IPS DF 6.9 (cell line): ENCODE measurements at places on chromosomes 1 and 21.

DNA sequence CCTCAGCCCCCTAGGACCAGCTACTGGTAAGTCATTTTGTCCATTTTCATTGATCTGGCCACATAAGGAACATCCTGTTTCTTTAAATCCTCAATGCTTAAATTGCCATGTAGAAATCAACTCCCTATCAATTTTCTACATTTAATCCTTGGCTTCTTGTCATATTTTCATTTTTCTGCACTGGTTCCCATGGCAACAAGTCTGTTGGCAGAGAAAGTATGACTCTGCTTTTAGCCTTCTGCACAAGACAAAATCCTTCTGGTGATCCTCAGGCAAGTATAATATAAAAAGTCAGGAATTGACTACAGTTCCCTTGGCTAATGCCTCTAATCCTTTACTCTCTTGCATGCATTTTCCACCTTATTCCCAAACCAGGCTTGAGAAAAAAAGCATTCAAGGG lies 65.0 kb downstream of the LRRC40 start:
- DNase-seq, result no peak

DNA sequence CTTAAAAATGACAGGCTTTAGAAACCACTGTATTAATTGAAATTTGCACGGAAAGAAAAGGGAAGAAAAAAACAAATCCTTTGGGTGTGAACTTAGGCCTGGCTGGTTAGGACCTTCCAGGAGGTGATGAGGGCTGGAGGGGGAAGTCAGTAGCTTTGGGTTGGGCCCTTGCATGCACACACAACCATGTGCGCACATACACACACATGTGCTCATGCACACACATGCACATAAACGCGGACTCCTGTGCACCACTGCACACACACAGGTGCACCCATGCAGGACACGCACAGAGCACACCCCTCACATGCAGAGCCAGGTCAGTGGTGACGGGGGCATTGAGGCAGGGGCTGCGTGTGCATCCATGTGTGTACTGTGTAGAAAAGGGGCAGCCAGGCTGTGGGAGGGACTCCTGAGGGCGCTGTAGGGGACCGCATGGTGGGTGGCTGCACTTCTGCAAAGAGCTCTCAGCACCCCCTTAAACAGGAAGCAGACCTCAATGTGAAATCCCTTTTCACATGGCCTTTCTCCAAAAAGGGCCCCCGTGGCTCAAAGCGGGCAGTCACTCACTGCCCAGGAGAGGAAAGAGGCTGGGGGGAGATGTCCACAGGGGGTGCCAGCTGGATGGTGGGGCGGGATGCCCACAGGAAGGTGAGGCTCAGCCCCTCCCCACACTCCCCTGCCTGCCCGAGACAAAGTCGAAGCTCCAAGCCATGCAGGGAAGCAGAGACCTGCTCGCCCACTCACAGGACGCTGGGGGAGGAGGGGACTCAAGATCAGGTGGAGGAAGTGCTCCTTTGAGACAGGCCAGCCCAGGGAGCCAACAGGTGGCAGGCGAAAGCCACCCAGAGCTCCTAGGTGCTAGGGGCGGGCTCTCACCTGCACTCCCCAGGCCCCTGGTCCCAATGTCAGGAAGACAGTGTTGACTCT lies 95.2 kb downstream of the ITPKB start:
- DNase-seq, result no peak

DNA sequence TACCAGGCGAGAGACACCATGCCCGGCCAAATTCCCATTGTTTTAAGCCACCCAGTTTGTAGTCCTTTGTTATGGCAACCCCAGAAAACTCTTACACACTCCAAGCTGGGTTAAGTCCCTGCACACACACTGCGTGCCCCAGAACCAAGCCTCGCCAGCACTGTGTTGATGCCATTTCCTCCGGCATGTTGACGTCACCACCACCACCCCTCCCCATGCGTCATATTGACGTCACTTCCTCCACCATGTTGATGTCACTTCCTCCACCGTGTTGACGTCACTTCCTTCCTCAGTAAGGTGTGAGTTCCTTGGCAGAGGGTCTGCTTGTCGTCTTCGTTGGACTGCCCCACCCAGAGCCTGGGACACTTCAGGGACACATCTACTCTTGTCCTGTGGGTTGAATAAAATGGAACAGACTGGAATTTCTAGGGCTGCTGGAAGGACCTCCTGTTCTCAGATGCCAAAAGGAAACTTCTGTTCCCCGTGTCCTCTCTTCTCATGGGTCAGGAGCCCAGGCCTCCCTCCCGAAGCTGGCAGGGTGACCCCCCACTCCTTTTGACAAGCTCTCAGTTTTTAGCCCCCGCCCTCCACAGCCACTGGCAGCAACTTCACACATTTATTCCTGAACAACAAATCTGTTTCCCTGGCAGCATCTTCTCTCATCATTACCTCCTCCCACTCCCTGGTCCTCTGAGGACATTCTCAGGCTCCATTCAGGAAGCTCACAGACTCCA lies 643.3 kb downstream of the NPHP4 start:
- DNase-seq, result no peak

DNA sequence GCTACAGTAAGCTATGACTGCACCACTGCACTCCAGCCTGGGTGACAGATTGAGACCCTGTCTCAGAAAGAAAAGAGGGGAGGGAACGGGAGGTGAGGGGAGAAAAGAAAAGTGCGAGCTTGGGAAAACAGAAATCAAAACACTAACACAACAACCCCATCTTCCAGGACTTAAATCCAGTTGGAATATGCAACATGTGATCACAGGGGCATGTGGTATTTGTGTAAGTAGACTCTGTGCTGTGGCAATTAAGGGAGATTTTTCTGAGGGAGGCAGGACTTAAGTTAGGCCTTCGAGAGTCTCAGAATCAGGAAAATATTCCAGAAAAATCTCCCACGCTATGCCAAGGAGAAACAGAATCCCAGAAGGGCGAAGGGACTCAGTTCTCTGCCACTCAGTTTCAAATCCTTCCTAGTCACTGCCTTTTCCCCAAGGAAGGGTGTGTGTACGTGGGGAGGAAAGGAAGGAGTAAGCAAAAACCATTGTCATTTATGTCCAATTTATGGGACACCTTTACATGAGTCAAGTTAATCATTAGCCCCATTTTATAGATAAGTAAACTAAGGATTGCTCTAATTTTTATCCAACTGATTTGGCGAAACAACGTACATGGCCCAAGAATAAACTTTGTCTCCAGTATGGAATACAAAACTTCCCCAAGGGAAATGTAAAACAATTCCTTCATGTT lies 12.3 kb downstream of the ID3 start:
- no peak for DNase-seq

DNA sequence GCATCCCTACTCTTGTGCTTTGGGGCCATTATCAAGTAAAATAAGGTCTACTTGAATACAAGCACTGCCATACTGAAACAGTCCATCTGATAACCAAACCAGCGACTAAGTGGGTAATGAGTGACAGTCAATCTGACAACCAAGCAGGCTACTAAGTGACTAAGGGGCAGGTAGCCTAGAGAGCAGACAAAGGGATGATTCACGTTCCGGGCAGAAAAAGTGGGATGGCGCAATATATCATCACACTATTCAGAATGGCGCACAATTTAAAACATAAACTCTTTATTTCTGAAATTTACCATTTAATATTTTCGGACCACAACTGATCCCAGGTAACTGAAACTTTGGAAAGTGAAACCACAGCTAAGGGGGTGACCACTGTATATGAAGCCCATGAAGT lies 17.7 kb downstream of the NGF start:
- DNase-seq, result no peak

GRCh38 chr1:110702260-110702659 lies 27.5 kb upstream of the KCNA3 start:
- no peak for DNase-seq

DNA sequence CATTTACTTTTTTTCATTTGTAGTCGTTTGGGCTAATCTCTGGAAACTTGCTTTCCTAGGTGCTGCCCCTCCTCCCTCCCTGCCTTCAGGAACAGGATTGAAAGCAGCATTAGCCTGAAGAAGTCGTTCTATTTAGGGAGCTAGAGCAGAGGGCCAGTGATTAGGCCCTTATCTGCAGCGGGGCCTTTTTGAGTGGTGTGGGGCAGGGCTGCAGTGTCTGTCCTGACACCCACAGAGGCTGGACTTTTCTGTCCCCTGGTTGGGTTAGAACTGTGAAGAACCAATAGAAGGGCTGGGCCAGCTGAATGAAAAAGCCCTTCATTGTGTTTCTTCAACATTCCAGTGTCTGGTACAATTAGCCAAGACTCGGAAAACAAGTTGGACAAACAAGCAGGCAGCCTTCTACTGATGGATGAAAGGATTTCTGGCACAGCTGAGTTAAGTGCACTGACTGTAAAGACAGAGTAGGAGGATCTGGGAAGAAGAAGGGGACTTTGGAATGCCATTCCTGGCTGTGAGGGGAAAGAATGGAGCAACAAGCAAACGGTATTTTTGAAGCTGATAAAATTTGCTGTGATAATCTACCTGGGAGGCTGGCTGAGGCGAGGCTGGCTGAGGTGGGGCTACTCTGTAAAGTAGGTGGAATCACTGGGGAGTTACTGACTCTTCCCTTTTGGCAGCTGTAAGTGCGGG lies 9.7 kb downstream of the MACF1 start:
- no peak for DNase-seq

- DNase-seq, result no peak
These were observed 26.9 kb downstream of the SOD1 start for GRCh38 chr21:31686272-31686915.

- DNase-seq, result no peak
These were observed 9.3 kb downstream of the CBR1 start for GRCh38 chr21:36079010-36079649.

DNA sequence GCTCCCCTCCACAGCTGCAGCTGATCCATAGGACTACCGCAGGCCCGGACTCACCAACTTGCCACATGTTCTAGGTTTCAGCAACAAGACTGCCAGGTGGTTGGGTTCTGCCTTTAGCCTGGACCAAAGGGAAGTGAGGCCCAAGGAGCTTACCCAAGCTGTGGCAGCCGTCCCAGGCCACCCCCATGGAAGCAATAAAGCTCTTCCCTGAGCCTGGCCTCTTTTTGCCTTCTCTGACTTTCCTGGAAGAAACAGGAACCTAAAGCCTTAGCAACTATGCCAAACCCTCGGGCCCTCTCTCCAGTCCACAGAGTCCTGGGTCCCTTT lies 2.7 kb upstream of the ARTN start:
- DNase-seq, result no peak

- no peak for DNase-seq
These were observed 40.6 kb upstream of the HSD3B1 start for GRCh38 chr1:119466445-119466844.

DNA sequence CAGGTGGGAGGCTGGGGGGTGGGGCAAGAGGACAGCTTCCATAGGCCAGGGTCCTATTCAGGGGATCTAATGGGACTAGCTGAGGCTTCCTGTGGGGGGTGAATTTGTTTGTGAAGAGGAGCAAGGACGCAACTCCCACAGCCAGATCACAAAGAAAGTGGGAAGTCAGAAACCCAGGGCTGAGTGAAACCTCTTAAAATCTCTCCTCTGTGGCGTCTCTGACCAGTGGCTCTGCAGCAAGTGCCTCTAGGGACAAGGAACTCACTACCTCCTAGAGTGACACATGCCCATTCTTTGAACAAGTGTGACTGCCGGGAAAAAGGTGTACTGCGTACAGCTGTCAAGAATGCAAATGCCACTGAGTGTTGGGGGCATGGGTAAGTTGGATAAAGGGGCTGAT lies 187.9 kb downstream of the HIVEP3 start:
- DNase-seq, result no peak

DNA sequence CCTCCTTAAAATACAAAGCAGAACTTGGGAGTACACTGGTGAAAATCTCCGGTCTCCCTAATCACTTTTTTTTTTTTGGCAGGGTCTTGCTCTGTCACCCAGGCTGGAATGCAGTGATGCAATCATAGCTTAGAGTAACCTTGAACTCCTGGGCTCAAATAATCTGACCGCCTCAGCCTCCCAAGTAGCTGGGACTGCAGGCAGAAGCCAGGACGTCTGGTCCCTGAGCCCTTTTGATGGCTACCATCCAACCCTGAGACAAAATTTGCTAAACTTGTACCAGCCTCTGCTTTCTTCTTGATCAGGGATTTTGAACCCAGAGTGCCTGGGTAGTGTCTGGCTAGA lies 4.1 kb downstream of the L1TD1 start:
- no peak for DNase-seq

- no peak for DNase-seq
These were observed 25.6 kb downstream of the SLC45A1 start for GRCh38 chr1:8343464-8344001.

GRCh38 chr21:35390013-35390776 lies 341.1 kb upstream of the RUNX1 start:
- DNase-seq, result no peak

GRCh38 chr21:33023574-33024200 lies 2.0 kb upstream of the OLIG2 start:
- DNase-seq, result no peak

DNA sequence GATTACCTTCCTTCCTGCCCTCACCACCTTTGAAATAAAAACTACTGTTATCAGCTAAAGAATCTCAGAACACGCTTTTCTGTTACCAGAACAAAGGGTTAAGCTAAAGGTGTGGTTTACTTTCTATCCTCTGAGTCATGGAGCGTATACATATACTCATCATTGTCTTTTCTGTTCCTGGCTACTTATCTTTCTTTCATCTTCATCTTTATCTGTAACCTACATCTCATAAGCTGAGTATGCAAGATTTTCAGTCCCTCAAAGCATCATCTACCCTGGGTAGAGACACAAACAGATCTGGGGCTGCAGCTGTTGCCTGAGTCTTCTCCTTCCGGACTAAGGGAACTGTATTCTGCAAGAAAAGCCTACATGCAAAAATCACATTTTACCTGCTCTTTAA lies 75.6 kb downstream of the LMO4 start:
- DNase-seq, result no peak

DNA sequence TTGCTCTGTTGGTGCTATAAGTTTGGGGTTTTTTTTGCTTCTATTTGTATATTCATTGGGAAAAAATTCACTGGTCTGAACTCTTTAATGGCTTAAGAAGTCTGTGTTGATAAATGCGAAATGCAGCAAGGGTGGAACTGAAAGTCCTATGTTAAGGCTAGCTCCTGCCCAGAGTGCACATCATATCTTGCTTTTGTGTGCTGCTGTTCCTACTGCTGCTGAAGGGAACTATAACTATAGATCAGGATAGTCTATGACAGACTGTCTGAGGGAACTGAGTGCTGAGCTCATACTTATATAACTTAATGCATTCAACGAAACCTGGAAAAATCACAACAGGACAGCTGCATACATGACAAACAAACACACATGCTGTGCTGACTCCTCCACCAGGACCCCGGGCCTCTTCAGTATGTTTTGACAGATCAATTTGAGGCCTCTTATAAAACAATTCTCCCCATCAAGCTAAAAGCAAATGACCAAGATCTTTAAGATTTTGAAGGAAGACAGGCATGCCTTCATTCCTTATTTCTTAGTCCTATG lies 1031.5 kb upstream of the ADGRL2 start:
- DNase-seq, result no peak

GRCh38 chr1:154784924-154785531 lies 85.1 kb downstream of the KCNN3 start:
- no peak for DNase-seq

DNA sequence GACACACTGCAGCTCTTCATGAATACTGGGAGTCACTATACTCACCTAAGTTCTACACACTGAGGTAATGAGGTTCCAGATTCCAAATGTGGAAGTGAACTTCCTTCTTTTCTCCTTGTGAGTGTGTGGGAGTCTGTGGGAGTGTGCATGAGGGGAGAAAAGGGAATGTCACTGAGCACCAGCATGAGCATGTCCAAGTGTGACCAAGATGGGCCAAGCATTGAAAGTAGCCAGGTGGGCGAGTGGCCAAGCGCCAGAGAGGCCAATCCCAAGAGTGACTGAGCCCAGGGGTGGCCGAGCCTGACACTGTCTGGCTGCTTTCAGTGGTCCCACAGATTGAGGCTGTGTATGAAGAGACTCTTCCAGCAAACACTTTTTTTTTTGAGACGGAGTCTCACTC lies 132.3 kb downstream of the HLCS start:
- no peak for DNase-seq

- no peak for DNase-seq
These were observed 11.1 kb downstream of the BATF3 start for GRCh38 chr1:212688341-212689047.
